Ureter (tissue), 1 donor: ENCODE measurements at places on chromosomes 12 and 14. TPM values are rescaled to one million over a fixed set of nuclear protein-coding genes. Genes with fewer than 3 reads are reported as not detected.

The IGFBP6 gene
- 133 TPM for total RNA-seq

The FAM222A gene
- 0.73 TPM for total RNA-seq

The LRRC10 gene
- not detected for total RNA-seq

The SMAGP gene
- total RNA-seq: 52.7 TPM

The LRTM2 gene
- total RNA-seq: not detected

The SNAPC1 gene
- 8.9 TPM for total RNA-seq

The TAS2R10 gene
- 0.62 TPM for total RNA-seq

The SLC2A14 gene
- total RNA-seq: 0.31 TPM

The MANSC4 gene
- total RNA-seq: not detected

The DNAJC22 gene
- 0.16 TPM for total RNA-seq

The ZNF891 gene
- total RNA-seq: 3.5 TPM

- no peak for DNase-seq
Measured at GRCh38 chr12:92866418-92866817, 62.7 kb downstream of the EEA1 start.

- DNase-seq: no peak
Measured at GRCh38 chr14:50804181-50804721, 26.7 kb downstream of the NIN start.

- DNase-seq: no peak
Measured at GRCh38 chr14:100433428-100433814, 110.3 kb downstream of the SLC25A47 start.

- no peak for DNase-seq
Measured at GRCh38 chr12:131828671-131829355, 620 bp downstream of the MMP17 start.

- DNase-seq: no peak
Measured at GRCh38 chr12:128798571-128799341, 25.0 kb downstream of the SLC15A4 start.

GRCh38 chr12:67039995-67040860, 228.9 kb upstream of the CAND1 start:
- no peak for DNase-seq

DNA sequence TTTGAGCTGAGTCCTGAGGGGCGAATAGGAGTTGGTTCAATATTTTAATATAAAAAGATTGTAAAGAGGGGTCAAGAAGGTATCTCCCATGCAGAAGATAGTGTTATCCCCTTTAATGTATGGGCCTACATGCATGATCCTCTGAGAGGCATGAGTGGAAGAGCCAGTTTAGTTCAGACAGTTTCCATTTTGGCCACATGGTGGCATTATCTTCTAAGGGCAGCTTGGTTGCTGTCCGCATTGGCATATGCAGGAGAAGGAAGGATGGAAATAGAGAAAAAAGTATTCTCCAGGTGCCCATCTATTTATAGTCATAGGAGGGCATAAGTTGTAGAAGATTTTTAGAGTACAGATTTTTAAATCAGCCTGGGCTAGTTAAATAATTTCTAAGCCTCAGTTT, 5.4 kb downstream of the SAMD4A start:
- DNase-seq: no peak

- DNase-seq: no peak
Measured at GRCh38 chr14:57962325-57963035, 96.6 kb upstream of the SLC35F4 start.

GRCh38 chr14:77033622-77034589, 5.4 kb upstream of the IRF2BPL start:
- DNase-seq: peak; percentile 89

DNA sequence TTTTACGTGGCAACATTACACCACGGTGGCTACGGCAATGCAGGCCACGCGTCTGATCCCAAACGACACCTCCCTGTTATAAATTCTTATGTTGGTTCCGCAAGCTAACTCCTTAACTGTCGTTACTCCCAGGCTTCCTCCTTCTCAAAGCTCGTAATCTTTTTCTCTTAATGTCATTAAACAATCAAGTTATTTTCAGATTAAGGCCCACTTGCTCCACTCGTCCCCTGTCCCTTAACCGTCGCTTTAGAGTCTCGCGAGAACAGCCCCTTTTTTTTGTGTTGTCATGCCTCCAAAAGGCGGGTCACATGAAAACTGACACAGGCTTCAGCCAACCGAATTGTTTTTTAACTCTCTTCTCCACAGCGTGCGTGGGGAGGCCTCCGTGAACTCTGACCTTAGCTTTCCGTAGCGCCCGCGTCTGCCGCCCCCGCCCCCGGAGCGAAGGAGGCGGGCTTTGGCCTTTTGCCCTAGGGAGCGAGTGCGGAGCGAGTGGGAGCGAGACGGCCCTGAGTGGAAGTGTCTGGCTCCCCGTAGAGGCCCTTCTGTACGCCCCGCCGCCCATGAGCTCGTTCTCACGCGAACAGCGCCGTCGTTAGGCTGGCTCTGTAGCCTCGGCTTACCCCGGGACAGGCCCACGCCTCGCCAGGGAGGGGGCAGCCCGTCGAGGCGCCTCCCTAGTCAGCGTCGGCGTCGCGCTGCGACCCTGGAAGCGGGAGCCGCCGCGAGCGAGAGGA, at the start of gene CAND1:
CAND1 (plus strand) TSS at position 463 of the 737 bp plus-strand sequence. CDS start 360 bp downstream, outside the sequence.
- peak; percentile 99 for DNase-seq

DNA sequence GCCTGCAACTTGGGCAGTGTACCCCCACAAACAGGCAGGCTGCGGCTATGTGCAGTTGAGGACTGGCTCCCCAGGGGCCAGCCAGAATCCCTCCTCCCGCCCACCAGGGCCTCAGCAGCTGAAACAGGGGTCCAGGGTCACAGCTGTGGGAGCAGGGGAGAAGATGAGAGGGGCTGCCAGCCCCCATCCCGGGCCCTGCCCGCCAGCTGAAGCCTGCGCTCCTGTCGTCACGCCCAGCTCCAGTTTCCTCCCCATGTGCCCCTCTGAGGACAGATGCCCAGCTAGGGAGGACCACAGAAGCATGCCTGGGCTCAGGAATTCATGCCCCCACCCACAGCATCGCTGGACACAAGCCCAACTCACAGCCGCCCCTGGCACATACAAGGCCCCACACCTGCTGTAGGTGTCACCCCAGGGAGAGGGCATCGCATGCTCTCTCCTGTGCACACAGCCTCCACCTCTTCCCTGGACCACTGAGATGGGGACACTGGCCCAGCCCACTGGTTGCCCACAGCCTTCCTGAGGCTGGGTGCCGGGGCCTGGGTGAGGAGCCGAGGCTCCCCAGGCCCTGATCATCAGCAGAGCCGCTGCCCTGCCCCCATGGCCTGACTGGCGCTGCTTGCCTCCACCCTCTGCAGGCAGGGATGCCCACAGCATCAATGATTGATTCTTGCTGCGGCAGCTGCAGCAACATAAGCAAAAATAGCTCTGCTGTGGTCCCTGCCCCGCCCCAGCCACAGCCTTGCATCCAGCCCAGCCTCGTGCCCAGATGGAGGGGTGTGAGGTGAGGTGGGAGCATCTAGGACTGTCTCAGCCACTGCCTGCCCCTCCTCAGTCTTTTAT, 3.7 kb upstream of the CLBA1 start:
- no peak for DNase-seq

GRCh38 chr12:72295101-72295500, 22.9 kb downstream of the TRHDE start:
- DNase-seq: no peak

DNA sequence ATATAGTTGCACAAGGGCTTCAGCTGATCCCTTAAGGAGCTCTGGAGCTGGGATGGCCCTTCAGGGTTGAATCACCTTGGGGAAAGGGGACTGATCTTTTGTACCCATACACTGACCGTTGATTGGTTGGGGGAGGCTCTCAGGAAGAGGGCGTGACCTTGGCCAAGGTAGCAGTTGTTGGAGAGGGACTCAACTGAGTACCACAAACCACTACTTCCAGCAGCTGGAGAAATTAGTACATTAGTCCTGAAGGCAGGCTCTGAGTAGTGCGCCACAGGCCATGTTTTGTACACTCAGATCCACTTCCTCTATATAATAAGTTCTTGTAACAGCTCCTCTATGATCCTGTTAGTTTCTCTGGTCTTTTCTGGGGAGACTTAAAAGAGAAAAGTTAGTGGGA, 317.6 kb downstream of the CCDC91 start:
- DNase-seq: no peak

GRCh38 chr12:65466911-65467310, 188.4 kb downstream of the MSRB3 start:
- no peak for DNase-seq

DNA sequence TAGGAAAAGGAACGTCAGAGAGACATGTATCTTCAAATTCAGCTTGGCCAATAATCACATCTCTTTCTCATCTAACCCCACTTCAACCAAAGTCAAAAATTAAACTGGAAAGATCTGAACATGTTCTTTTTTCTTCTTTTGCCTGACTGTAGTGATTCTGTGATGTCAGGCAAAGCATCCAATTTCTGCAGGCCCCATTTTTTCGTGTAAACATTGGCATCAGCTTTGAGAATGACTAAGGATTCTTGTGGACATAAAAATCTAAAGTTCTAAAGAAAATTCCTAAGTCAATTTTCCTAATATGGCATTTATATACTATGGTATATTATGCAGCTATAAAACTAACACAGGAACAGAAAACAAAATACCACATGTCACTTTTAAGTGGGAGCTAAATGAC, 89.1 kb downstream of the STXBP6 start:
- DNase-seq: no peak

DNA sequence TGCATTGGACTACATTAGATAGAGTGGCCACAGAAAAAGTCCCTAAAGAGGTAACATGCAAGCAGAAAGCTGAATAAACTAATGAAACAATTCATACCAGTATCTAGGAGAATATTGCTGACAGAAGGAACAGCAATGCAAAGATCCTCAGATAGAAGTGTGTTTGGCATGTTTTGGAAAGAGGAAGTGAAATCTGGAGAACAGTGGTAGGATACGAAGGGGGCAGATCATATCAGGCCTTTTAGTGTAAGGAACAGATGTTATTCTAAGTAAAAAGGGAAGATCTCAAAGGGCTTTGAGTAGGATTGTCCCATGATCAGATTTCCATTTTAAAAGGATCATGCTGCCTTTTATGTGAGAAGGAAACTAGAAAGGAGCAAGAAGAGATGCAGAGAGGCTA, 342.9 kb downstream of the PAWR start:
- DNase-seq: no peak

DNA sequence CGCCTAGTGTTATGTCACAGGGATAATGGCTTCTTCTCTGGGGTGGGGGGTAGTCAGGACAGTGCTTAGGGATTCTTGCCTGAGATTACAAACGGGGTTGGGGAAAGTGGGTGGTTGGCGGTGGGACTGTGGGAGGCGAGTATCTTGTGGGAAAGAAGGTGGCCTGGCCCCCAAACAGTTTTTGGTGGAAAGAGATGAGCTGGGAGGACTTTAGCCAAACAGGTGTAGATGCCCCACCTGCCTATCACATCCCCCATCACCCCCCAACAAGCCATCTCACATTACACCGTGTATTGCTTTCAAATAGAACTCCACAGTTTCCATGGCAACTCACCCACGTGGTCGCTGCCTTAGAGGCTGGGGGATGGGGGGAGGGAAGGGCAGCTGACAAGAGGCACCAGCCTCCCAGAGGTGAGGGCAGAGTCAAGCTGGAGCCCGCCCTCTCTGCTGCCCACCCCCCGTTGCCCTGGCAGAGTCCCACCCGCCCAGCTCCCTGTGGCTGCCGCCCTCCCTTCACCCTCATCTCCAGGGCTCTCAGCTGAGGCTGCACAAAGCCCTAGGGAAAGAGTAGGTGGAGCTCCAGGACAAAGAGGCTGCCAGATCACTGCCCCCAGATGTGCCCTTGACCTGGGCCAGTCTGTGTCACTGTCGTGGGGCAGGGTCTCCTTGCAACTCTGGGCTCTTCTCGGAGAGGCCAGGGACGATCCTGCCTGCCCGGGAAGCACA, 98.3 kb downstream of the LRRC74A start:
- DNase-seq: no peak

DNA sequence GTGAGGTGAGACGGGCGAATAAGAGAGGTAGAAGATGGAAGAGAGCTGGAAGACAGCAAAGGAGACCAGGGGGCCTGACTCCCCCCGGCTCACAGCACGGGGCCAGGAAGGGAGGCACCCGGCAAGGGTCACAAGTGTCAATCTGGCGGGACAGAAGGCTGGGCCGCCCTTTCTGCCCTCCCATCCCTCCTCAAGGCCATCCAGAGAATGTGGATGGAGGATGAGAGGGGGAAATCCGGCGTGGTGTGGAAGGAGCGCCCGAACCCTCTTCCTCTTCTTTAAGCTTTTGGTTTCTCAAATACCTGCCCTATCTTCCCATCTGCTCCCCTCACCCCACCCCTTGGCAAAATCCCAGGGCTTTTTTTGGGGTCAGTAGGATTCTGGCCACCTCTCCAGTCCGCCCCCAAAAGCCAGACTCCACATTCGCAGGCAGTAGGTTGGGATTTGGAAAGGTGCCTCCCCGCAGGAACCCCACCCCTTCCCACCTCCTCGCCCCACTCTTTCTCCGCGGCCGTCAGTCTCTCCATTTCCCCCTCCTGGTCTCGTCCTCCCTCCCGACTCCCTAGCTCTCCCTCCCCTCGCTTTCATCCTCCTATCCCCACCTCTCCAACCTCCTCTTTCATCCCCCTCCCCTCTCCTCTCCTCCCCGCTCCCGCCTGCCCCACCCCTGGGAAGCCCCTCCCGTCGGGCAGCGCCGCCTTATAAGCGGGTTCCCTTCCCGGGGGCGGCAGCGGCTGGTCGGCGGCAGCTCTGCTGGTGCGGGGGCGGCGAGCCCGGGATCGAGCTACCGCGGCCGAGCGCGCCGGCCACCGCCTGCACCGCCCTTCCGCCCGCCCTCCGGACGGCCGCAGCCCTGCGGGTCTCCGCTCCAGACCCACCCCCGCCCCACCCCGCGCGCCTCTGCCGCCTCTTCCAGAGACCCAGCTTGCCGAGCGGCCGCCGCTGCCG, at the start of gene PTMS:
PTMS (plus strand) TSS at position 730 of the 948 bp plus-strand sequence. CDS start 343 bp downstream, outside the sequence.
- DNase-seq: peak; percentile 85

DNA sequence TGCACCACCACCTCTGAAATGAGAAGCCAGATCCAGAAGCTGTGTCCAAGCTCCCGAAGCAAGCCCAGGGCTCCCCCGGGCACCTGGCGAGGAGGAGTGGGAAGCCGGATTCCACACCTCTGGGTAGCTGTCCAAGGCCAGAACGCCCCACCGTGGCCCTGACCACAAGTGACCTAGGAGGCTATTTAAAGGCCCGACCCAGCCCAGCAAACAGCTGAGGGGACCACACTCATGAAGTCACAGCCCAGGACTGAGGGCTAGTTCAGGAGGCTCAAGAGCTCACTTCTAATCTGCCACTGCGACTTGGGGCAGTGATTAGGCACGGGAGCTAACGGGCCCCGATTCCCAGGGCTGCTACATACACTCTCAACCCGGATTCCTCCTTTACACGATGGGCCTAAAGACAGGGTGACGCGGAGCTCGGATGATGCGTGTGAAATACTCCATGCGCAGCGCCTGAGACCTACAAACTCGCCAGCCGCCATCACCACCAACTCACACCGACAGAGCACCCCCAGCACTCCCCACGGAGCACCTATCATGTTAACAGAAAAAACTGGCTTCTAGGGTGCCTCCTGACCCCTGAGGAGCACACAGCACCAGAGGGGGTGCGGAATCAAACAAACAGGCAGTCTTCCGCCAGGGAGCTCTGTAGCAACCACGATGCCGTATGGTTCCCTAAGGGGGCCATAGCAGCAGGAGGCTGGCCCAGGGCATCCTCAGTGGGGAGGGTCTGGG, 84.0 kb upstream of the GPR68 start:
- DNase-seq: no peak

DNA sequence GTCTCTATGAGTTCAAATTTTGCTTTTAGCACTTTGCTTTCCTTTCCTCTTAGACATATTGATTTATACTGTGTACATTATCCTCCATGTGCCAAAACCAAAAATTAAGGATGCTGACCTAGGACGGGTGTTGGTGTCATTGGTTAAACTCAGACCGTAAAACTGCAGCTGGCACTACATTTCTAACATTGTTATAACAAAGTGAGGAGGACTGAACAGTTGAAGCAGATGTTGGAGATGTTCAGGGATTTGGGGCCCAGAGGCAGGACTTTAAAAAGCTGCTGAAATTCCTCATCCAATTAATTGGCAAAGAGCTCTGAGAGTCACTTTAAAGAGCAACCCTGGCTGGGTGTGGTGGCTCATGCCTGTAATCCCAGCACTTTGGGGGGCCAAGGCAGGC, 72.4 kb downstream of the TMTC1 start:
- DNase-seq: no peak
